ENCODE measurements at places on chromosomes 2 and 18.

DNA sequence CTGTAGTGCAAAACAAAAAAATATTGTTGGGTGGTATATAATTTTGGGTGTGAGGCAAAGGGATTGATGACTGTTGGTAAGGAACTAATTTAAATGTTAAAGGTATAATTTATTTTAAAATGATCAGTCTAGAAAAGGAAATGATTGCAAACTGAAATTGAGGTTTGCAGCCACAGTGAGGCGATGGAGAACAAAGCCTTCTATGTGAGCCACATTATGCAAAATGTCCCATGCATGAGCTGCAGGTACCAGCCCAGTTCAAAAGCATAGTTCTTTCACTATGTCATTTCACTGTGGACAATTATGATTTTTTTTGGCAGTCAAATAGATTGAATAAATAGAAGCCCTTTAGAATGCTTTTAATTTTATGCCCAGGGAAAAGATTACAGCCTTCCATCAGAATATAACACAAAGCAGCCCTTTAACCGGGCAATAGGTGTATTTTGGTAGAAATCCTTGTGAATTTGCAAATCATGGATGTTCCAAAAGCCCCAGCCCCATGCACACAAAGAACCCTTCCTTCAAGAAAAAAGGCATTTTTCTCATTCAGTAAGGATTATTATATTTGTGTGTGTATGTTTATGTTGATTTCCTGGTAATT lies 1.7 kb downstream of the MAP2 start:
- peak; percentile 27 for DNase-seq

- no peak for DNase-seq
Observed at GRCh38 chr2:32484937-32485336, 128.1 kb downstream of the BIRC6 start.

DNA sequence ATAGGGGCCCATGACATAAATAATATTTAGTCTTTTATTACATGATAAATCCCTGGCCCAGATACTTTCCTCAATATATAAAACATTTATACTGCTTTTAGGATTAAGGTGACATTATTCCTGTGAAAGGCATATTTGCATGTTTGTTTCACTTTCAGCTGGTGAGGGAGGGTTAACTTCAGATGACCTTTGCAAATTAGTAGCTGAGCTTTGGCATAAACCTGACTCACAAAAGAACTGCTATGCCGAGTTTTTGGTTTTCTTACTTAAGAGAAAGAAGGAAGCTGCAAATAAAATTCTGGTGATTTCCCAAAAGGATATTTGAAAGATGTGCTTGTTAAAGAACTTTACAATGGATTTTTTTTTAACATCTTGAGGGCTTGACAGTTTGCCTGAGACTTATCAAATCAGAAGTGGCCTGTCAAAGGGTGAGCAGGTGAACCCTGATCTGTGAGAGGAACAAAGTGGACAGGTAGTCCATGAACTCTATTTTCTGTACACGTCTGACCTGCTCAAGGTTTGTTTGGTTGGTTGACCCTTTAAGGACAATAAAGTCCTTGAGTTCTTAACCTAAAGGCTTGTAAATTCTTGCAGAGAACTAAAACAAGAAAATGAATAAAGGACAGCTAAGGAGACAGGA lies 93.5 kb downstream of the FAM124B start:
- DNase-seq: no peak

- DNase-seq: no peak
Observed at GRCh38 chr2:174765576-174765975, 1.3 kb upstream of the CHRNA1 start.
